ENCODE measurements at places on chromosomes 7 and 10. TPM values are rescaled to one million over a fixed set of nuclear protein-coding genes. Genes with fewer than 3 reads are reported as not detected.

- DNase-seq: no peak
- no peaks in the 10 kb centered on the region for H3K36me3 ChIP-seq
- H3K4me3 ChIP-seq: no peak overlapping the region
- no peaks in the 10 kb centered on the region for H3K4me1 ChIP-seq
- H3K27ac ChIP-seq: no peak overlapping the region
- H3K27me3 ChIP-seq: no peaks in the 10 kb centered on the region
Observed at GRCh38 chr7:154628556-154628955, 374.4 kb downstream of the PAXIP1 start.

GRCh38 chr10:124697443-124697836 lies 46.7 kb downstream of the FAM53B start:
- no peak for DNase-seq
- H3K4me3 ChIP-seq: no peak overlapping the region
- peaks cover 41% of the 10 kb centered on the region for H3K4me1 ChIP-seq
- no peaks in the 10 kb centered on the region for H3K27me3 ChIP-seq

DNA sequence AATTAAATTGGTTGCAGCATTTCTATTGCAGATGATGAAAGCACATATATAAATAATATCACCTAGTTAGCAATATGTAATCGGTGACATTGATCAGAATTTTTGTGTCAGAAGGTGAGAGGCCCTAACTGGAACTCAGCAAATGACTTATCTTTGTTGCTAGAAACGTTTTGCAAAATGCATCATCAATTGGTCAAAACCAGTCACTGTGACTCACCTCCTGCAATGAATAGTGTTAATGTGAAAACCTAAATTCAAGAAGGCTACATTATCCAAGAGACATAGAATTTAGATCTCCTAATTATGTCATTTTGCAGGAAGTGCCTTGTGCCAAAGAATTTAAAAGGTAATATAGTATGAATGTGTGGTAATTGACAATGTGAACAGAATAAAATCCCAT lies 9.8 kb upstream of the PNLIPRP3 start:
- H3K27me3 ChIP-seq: no peaks in the 10 kb centered on the region
- no peaks in the 10 kb centered on the region for H3K4me1 ChIP-seq
- no peak overlapping the region for H3K27ac ChIP-seq
- no peak overlapping the region for H3K4me3 ChIP-seq
- DNase-seq: no peak
- H3K36me3 ChIP-seq: no peaks in the 10 kb centered on the region

LRIT1 gene
- not detected for total RNA-seq

Measured in body of pancreas (tissue), 4 donors.